NCI-H1417 treated with DMSO at 0.1 percent for 48 hours (cell line): ENCODE measurements at places on chromosomes 6 and 20.

DNA sequence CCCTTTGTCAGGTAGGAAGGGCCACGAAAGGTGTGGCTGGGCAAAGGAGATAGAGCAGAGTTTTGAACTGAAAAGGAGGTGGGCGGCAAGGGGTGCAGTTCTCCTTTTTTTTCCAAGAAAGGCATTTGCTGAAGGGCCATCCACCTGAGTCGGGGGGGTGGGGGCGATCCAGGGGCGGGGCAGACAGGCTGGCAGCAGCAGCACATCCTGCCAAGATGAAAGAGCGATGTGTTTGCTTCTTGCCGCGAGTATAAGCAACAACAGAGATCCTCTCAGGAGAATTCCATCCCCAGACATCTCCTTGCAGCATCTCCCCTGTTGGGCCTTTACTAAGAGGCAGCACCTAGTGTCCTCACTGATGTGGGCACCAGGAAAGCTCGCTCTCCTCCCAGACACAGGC, 516.5 kb downstream of the CD83 start:
- no peak for DNase-seq

DNA sequence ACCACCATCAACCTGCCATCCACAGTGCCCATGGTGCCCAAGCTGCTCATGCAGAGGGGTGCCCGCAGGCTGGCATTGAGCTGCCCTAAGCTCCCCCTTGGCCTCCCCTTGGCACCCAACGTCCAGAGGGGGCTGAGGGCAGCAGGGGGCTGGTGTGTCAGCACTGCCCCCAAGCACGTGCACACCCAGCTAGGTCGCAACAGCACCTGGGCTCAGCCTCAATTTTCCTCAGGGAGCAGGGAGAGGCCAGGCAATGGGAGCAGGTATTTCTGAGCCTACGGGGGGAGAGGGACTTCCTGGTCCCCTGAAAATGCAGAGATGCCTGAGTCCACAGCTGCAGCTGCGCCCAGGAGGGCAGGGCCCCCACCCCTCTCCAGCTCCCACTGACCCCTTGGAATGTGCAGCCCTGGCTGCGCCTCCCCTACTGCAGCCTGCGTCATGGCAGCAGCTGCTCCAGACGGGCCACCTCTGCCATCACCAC, 204.2 kb downstream of the ANKRD60 start:
- DNase-seq = no peak

- DNase-seq = no peak
Observed at GRCh38 chr6:35727231-35727934, 9.4 kb upstream of the ARMC12 start.

DNA sequence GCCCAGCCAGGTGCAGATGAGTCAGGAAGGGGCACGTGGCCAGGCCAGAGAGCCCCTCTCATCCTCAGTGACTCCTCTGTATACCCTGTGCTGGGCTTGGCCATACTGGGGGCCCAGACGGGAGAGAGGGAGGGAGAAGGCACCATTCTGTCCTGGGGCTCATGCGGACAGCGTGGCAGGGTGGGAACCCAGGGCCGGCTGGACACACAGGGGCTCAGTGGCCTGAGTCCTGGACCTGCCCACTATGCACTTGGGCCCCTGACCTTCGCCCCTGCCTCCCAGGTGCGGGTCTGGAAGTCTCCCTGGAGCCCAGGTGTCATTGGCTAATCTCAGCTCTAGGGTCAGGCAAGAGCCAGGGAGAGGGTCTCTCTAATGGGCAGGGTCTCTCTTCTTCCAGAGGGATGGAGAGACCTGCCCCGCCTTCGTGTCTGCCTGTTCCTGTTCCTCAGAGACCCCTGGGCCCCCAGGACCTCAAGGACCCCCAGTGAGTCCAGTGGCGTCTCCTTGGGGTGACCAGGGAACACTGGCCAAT, 27.7 kb downstream of the COL20A1 start:
- DNase-seq = no peak

- no peak for DNase-seq
Observed at GRCh38 chr6:149209871-149210775, 107.4 kb upstream of the TAB2 start.

GRCh38 chr20:33947709-33948295, 45.9 kb upstream of the RALY start:
- DNase-seq = no peak

DNA sequence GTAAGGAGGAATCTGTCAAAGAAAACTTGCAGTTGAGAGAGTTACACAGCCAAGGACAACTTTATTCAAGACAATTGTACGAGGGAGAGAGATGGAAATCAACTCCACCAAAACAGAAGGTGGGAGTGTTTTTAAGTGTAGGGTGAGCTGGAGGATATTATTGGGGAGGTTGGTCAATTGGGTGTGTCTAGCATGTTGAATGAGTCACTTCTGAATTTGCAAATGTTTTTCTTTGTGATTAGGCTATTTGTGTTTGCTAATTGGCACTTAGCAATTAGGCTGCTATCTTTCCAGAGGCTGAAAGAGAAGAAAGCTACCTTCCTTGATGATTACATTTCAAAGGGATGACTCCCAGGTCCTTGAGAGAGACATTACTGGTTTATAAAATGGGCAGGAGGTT, 441.1 kb downstream of the MEI4 start:
- no peak for DNase-seq

DNA sequence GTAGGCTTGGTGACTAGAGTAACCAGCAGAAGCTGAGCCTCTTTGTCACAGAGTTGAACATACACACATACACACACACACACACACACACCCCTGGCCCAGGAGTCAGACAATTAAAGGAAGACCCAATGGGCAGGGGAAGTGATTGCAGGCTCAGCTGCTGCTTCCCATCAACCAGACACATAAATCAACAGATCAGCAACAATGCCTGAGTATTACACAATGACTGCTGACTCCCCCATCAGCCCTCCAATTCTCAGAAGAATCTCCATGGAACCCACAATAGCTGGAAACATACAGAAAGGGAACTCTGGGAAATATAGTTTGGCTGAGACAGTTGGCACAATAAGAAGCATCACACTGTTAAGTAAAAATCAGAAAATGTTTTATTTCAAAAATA, 270.4 kb upstream of the PLCB4 start:
- DNase-seq = no peak

DNA sequence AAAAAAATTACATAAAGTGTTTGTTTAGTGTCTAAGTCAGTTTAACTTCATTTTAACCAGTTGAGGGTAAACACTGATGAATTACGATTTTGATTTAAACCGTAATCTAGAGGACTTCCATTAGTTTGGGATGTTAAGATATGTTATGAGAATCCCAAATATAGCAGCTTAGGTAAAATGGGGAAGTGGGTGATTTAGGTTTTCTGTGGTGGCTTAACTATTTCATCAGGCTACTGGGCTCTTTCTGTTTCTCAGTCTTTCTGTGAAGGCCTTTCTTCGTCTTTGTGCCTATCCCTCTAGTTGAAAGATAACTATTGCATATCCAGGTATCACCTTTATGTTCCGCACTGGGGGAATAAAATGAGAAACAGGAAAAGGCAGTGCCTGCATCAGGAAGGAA, 27.9 kb downstream of the CENPW start:
- no peak for DNase-seq

GRCh38 chr6:168956141-168956838, 297.4 kb downstream of the THBS2 start:
- no peak for DNase-seq

DNA sequence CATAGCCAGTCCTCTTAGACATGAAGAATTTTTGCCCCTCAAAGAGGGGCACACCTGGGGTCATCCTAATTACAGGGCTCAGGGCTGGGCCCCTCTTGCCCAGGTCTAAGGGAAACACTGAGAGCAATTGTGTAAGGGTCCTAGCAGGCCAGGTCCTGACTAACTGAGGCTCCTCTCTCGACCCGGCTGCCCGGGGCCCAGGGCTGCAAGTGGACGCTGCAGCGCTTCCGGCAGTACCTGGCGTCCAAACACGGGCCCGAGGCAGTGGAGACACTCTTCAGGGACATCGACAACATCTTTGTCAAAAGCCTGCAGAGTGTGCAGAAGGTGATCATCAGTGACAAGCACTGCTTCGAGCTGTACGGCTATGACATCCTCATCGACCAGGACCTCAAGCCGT, 17.4 kb downstream of the PDRG1 start:
- no peak for DNase-seq

- DNase-seq = no peak
Observed at GRCh38 chr6:20463396-20463795, 61.7 kb downstream of the E2F3 start.

GRCh38 chr6:29005183-29005885, at the start of gene ZNF311:
TSS of gene ZNF311 (minus strand) at chr6:29005315. CDS start at chr6:29003954, 1,361 bp downstream.
- DNase-seq = no peak

GRCh38 chr6:106275692-106276091, 49.9 kb downstream of the ATG5 start:
- DNase-seq = no peak

- no peak for DNase-seq
Observed at GRCh38 chr20:843912-844311, 10.4 kb downstream of the FAM110A start.

- DNase-seq = no peak
Observed at GRCh38 chr6:33112148-33112547, 36.4 kb downstream of the HLA-DPB1 start.

GRCh38 chr6:28589234-28589956, 63.7 kb downstream of the GPX5 start:
- DNase-seq = no peak

GRCh38 chr6:27962506-27962905, 5.5 kb downstream of the OR2B6 start:
- no peak for DNase-seq

- no peak for DNase-seq
Observed at GRCh38 chr20:62476056-62476838, 452 bp upstream of the GATA5 start.

GRCh38 chr6:51007237-51007636, 188.6 kb downstream of the TFAP2B start:
- no peak for DNase-seq

GRCh38 chr20:38835792-38836191, 30.3 kb downstream of the PPP1R16B start:
- DNase-seq = no peak

DNA sequence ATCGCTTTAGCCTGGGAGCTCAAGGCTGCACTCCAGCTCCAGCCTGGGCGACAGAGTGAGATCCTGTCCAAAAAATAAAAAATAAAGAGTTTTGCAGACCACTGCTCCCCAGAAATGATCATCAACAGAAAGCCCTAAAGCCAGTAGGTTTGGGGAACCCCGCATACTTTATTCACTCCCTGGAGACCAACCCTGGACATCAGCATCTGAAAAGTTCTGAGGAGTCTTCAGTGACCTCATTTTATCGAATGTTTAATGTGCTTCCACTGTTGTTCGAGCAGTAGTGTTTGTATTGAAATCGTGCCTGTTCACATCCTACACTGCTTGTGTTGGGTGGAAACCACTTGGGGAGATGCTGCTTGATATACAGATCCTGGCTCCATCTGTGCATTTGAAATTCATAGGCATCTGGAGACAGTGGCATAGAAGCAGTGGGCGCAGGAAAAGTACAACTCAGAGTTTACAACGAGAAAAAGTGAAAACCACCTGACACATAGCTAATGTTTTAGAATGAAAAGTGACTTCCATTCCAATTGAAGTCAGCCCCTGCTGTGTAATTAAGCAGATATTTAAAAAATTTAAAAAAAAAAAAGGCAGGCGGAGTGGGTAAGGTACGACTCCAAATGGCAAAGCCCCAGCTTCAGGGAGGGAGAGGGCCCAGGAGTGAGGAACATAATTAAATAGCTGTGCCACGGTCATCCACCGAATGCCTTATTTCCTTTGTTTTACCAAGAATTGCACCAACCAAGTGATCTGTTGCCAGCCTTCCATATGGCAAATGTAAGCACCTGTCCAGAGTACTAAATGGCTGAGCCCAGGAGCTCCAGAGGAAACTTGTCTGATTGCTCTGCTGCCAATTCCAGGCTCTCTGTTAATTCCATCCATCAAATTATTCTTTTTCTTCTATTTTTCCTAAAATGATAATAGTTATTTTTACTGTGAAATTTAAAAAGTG, 100.4 kb upstream of the NAA20 start:
- no peak for DNase-seq

DNA sequence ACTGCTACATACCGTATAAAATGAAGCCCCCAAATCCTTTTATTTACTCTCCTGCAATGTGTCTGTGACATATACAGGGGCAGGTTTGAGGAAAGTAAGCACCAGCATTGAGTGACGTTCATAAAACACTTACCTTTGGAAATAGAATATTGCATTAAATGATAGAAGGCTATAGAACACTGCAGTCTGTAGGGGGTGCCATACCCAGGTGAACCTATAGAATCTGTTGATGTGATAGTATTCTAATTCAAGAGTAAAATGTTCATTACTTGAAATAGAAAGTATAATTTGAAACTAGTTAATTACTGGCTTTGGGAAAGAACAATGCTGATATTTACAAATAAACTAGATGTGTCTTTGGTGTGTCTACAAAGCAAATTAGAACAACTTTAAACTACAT, 47.0 kb upstream of the PRL start:
- no peak for DNase-seq

DNA sequence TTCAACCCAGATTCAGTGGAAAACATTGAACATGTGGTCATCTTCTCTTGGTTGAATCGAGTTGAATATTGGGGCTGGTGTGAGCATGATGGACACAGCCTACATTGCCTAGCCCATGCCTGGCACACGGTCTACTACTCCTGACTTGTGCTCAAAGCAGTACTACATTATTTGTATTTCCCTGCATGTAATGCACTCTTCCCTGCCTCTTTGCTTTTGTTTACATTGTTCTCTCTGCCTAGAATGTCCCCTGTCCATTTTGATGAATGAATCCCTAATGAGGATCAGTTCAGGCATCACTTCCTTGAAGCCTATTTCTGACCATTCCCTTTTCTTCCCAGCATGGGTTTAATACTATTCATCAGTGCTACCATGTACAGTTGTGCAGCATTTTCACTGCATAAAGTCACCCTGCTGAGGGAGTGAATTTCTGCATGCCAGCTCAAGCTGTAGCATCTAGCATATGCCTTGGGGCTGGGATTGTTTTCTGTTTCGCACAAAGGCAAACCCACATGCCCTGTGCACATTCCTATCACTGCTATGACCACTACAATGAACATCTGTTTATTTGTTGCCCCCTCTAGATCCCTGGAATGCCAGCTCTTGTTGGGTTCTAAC, 75.3 kb upstream of the CCN6 start:
- no peak for DNase-seq

- DNase-seq = no peak
Observed at GRCh38 chr20:8139899-8140298, 7.8 kb downstream of the PLCB1 start.

GRCh38 chr6:170470734-170471133, 82.4 kb downstream of the PSMB1 start:
- no peak for DNase-seq

- no peak for DNase-seq
Observed at GRCh38 chr6:70563530-70563929, 3.2 kb upstream of the SDHAF4 start.
